ENCODE measurements at places on chromosomes 12 and 14.

GRCh38 chr12:79927772-79928474 is 7.0 kb downstream of the PPP1R12A start:
- DNase-seq, result no peak

DNA sequence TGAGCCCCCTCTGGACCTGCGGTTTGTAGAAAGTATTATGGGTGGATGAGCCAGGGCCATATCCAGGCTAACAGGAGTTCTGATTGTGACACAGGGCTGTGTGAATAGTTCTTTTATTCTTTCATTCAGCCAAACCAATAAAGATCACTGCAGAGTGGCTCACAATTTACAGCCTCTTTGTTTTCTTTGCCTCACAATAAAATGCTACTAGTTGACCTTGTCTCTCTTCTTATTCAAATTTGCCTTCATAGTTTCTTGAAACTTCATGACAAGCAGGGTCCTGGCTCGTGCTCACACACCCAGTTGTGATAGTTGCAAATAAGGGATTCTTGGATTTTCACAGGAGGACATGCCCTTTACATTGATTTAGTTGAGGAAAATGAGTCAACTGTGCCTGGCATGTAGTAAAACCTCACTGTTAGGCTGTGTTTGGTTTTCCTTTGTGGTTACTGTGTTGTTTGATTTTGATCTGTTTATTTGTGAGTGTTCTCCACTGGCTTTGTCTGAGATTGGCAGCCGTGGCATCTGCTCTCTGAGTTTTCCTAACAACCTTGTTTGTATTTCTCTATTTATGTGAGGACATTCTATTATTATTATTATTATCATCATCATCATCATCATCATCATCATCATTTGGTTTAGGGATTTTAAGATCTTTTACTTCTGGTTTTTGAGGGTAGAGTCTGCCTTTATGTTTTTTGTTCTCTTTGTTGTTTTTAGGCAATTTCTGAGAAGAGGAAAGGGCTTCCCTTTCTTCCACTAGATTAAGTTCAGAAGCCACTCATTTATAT is 2.7 kb upstream of the KRT6B start:
- DNase-seq, result peak; percentile 77

- DNase-seq, result no peak
These were observed 234.3 kb downstream of the EFCAB11 start for GRCh38 chr14:89720076-89720687.

GRCh38 chr12:97148941-97149559 is 242.0 kb downstream of the NEDD1 start:
- no peak for DNase-seq

GRCh38 chr12:120668868-120669840 is 17.8 kb upstream of the MLEC start:
- no peak for DNase-seq

- no peak for DNase-seq
These were observed 109.8 kb upstream of the FUT8 start for GRCh38 chr14:65302571-65303189.

GRCh38 chr12:20367583-20368113 is 689 bp upstream of the PDE3A start:
- no peak for DNase-seq

DNA sequence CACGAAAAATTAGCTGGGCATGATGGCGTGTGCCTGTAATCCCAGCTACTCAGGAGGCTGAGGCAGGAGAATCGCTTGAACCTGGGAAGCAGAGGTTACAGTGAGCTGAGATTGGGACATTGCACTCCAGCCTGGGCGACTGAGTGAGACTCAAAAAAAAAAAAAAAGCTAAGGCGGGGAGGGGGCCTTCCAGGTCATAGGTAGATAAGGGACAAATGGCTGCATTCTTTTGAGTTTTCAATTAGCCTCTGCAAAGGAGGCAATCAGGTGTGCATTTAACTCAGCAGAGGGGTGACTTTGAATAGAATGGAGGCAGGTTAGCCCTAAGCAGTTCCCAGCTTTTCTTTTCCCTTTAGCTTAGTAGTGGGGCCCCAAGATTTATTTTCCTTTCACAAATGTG is 743 bp upstream of the AACS start:
- DNase-seq, result no peak

- no peak for DNase-seq
These were observed 29.4 kb upstream of the PPP2R5C start for GRCh38 chr14:101732118-101732517.

Data from NCI-H1930 (cell line).